ENCODE measurements at places on chromosomes 2 and 18. TPM values are rescaled to one million over a fixed set of nuclear protein-coding genes. Genes with fewer than 3 reads are reported as not detected.

The SLC4A5 gene
- 1.8 TPM for polyA plus RNA-seq

The EPB41L3 gene
- 139 TPM for polyA plus RNA-seq

The ATL2 gene
- polyA plus RNA-seq, result 38.1 TPM

The TRIM43 gene
- polyA plus RNA-seq, result 0.11 TPM

The MROH2A gene
- polyA plus RNA-seq, result not detected

The MYL12B gene
- polyA plus RNA-seq, result 248 TPM

The TRIB2 gene
- 57.2 TPM for polyA plus RNA-seq

The ADD2 gene
- 3.3 TPM for polyA plus RNA-seq

The SIGLEC15 gene
- polyA plus RNA-seq, result 0.32 TPM

The FOXD4L1 gene
- 3.2 TPM for polyA plus RNA-seq

The KIF1A gene
- 5.6 TPM for polyA plus RNA-seq

GRCh38 chr2:119536211-119536610 is 8.0 kb upstream of the CFAP221 start:
- DNase-seq, result no peak

DNA sequence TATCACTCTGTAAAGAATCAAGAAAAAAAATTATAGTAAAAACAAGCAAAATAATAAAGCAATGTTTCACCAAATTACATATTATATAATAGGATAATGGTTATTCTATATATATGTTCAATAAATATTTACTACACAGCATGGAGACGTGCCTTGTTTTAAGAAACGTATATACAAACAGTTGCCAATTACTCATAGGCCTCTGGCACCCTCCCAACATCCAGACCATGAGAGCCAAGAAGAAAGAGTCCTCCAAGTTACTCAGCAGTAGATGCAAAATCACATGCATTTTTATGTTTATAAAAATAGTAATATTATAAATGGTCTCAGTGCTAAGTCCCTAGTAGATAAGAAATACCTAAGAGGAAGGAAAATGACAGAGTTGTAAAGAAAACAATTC is 64.8 kb downstream of the REV1 start:
- peak; percentile 22 for DNase-seq

DNA sequence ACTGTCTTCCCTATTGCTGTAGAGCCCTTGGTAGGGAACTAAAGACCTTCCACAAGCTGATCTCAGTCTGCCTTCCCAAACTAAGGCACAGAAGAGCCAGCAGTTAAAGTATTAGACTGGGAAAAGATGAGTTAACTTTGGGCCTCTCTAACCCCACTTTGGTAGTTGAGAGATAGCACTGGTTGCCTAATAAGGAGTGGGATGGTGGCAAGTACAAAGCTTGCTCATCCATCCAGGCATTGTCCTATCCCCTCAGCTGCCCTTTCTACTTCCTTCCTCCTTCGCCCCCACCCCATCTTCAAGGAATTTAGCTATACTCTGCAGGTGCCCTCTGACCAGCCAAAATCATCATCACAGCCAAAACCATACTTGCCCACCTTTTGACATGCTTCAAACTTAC is 22.2 kb upstream of the AFTPH start:
- DNase-seq, result no peak

- DNase-seq, result no peak
Observed at GRCh38 chr2:47359375-47359868, 43.5 kb upstream of the MSH2 start.

DNA sequence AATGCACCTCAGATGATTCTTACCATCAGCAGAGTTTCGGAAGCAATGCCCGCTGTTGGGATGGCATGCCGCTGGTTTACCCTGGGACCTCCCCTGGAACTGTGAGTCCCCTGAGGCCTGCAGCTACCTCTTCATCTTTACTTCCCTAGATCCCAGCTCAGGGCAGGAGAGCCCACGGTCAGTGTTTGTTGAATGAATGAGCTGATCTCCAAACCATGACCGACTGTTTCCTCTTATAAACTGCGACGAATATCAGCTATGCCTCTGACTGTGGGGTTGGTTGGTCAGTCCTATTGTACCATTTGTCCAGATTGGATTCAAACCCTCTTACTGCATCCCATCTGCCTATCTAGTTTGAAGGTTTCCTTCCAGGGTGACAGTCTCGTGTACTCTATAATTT is 64.4 kb downstream of the DDX1 start:
- no peak for DNase-seq

DNA sequence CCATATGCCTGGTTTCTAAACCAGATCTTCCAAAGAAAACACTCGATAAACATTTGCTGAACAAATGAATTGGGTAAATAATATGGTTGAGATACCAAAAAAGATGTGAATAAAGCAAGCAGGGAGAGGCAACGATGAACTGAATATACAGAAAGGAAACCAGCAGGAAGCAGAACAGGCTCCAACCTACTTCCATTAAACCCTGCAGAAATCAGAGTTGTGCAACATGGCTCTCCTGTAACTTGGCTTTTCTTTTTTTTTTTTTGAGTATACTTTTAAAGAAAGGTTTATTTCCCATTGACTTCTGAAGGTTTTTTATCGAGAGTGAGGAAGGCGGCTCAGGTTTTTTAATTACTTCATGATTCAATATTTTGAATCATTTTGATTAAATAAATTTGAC is 23.5 kb downstream of the ITSN2 start:
- DNase-seq, result no peak

- no peak for DNase-seq
Observed at GRCh38 chr2:189492451-189492850, 51.2 kb downstream of the WDR75 start.

- DNase-seq, result no peak
Observed at GRCh38 chr2:7264791-7265190, 347.6 kb downstream of the RNF144A start.

DNA sequence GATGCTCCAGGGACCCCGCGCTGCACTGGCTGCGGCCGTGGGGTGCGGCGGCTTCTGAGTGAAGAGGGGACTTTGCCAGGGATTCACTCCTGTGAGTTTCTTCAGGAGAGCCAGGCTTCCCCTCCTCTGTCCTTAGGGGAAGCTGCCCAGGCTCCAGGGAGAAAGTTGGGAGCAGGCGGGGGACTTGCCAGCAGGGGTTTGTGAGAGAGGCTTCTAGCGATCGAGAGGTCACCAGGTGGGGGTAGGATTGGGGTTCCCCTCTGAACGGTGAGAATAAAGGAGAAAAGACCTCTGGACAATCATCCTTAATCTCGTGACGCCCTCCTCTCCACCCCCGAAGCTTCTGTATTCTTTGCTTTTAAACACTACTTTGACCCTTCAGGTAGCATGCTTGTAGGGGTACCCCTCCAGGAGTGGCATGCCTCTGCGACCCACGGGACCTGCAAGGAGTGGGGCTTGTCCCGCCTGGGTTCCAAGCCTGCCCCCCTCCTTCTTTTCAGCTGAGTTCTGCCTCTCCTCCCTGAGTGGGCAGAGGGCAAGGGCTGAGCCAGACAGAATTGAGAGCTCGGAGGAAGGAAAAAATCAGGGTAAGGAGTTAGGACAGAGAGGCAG is 601 bp downstream of the PROKR1 start:
- no peak for DNase-seq

DNA sequence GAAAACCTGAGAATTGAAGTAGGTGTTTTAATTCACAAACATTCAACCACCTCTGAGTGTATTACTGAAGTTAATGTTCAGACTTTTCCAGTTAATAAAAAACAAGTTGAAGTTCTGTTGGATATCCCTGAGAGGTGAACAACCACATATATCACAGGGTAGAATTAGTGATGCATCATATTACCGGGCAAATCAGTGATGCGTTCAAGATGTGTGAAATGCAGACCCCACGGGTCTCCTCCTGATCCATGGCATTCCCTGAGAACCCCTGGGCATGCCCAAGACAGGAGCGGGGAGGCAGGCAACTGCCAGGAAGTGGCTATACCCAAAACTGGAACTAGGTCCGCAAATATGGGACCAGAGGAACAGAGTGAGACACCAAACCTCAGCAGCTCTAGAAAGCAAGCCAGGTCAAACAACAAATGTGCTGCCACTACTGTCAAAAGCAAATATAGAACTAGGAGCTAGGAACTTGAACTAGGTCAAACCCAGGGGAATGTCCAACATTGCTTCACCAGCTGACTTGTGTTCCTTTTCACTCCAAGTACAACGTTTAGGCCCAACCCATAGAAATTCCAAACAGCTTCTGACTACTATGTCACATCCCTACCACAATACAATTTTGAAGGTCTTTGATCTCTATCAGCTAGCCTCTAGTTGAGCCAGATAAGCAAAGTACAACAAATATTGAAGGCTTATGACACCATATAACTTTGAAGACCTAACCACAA is 20.2 kb downstream of the PSTPIP2 start:
- no peak for DNase-seq

DNA sequence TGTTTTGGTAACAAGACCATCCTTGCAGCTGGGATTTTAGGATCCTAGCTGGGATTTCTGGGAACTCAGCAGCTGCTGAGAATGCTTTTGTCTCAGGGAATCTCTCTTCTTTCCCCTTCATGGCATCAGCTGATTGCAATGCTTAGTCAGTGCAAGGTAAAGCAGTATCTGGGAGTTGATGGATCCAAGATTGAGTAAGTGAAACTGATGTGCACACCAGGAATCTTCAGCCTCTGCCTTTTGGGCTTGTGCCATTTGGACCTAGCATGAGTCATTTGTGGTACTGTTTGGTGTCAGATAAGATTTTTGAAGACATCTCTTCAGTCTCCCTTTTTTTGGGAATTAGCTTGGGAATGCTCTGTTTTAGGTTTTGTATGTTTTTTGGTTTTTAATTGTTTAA is 363.3 kb upstream of the TFPI start:
- no peak for DNase-seq

- DNase-seq, result no peak
Observed at GRCh38 chr2:160613466-160614153, 120.0 kb upstream of the RBMS1 start.

GRCh38 chr2:8456151-8457091 is 225.4 kb upstream of the ID2 start:
- no peak for DNase-seq

GRCh38 chr2:85307527-85307897 is 20.3 kb downstream of the TGOLN2 start:
- no peak for DNase-seq

- DNase-seq, result no peak
Observed at GRCh38 chr2:177413703-177414102, 21.1 kb downstream of the AGPS start.

DNA sequence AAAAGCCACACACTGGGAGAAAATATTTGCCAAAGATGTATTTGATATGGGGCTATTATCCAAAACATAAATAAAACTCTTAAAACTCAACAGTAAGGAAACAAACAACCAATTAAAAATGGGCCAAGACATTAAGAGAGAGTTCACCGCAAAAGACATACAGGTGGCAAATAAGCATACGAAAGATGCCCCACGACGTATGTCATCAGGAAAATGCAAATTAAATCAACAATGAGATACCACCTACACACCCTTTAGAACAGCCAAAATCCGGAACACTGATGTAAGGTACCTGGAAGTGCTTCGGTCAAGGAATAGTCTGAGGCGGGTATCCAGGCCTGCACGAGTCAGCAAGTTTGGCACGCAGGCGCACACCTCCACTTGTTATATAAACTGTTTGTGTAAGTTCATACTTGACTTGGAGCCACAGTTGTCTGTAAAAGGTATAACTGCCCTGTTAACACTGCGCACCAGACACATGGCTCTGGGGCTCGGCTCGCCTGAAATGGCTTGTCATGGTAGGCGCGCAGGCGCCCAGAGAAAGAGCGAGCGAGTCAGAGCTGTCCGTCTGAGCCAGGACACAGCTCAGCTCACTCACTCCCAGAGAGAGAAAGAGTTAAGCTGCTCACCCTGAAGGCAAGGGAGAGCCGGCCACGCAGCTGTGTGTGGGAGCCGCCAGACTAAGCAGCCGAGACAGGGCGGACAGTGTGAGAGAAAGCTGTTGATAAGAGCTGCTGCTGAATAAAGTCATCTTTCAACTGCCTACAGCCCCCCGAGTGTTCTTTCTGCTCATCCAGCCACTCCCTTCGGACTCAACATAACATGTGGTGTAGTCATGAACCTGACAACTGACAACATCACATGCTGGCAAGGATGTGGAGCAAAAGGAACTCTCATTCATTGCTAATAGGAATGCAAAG is 87.3 kb downstream of the HNRNPLL start:
- DNase-seq, result no peak
